ENCODE measurements at places on chromosomes 2 and 18. TPM values are rescaled to one million over a fixed set of nuclear protein-coding genes. Genes with fewer than 3 reads are reported as not detected.
A peak's percentile ranks its signal among the peaks of the same experiment; 100 is the strongest.

DNA sequence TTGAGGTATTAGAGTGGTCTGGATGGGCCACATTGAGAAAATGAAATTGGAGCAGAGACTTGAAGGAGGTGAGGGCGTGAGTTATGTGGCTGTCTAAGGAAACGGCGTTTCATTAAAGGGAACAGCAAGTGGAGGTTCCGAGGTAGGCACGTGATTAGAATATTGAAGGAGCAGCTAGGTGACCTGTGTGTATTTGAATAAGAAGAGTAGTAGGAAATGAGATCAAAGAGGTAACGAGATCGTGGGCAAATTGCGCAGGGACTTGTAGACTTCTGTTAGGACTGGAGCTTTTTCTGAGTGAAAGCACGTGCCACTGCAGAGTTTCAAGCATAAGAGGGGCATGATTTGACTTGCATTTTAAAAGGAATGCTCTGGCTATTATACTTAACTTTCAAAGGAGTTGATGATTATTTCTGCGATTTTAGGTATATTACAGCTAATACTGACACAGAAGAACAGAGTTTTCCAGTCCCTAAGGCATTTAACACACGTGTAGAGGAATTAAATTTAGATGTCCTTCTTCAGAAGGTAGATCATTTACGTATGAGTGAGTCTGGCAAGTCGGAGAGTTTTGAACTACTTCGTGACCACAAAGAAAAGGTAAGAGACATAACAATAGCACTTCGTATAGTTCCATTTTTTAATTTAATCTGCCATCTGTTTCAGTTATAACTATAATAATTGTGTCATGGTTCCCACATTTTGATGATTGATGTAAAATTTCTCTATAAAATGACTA, 48.7 kb downstream of the RMDN2 start:
- peak; percentile 56 for DNase-seq

EIPR1 gene
- 44.5 TPM for total RNA-seq

GRCh38 chr2:129667577-129667976, 311.9 kb upstream of the RAB6C start:
- DNase-seq = no peak

- no peak for DNase-seq
Measured at GRCh38 chr2:45640576-45640975, 10.9 kb upstream of the PRKCE start.

DNA sequence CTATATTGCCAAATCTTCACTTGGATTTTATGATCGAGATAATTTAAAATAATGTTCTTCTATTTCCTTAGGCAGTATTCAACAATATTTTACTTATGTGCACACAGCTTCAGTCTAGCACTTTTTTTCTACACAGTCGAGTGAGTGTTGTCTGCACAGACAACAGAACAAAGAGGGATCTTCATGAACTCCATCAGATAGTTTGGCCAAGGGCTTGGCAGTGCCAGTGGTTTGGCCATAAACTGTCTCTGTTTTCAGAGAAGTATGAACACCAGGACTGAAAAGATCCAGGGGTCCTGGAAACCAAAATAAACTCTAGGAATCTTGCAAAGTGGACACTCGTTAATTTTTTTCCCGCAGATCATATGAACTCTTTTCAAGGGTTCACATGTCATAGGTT, 547.3 kb downstream of the PLCL1 start:
- DNase-seq = no peak

GRCh38 chr2:164055623-164056022, 319.8 kb upstream of the FIGN start:
- no peak for DNase-seq

HES6 gene
- 44.3 TPM for total RNA-seq
